ENCODE measurements at places on chromosomes 6 and 20.

DNA sequence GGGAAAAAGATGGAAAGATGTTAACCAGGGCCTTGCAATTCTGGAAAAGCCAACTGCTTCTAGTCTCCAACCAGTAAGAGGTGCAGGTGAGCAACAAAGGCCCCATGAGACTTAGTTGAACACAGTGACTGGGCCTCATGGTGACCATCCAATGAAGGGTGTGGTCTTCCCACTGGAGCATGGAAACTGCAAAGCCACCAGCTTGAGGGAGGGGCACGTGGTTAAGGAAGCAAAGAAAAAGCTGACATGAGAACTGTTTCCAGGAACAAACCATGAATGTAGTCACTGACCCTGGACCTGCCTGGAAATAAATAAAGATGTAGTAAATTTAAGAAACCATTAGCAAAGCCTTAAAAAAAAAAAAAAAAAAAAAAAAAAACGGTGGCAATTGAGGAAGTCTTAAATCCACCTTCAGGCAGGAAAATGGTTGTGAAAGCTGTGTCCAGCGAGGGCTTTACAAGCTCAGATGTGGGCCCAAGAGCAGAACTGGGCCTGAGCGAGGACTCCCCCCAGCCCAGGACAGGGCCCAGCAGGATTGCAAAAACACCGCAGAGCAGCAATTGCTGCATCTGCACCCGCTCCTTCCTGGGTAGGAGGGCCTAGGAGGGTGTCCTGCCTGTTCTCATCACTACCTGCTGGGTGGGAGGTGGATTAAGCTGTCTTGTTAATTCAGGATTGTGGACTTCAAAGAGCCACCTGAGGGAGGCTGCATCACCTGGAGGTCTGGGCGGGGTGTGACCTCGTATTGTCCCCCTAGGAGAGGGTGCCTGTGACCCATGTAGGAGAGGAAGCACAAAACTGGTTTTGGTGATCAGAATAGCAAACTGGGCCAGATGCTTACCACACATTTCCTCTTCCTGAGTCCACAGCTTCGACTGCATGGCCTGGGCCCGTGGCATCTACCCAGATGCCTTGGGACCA lies 10.3 kb downstream of the GFRA4 start:
- no peak for DNase-seq

- peak; percentile 30 for DNase-seq
Observed at GRCh38 chr6:16759181-16759645, 2.0 kb downstream of the ATXN1 start.

DNA sequence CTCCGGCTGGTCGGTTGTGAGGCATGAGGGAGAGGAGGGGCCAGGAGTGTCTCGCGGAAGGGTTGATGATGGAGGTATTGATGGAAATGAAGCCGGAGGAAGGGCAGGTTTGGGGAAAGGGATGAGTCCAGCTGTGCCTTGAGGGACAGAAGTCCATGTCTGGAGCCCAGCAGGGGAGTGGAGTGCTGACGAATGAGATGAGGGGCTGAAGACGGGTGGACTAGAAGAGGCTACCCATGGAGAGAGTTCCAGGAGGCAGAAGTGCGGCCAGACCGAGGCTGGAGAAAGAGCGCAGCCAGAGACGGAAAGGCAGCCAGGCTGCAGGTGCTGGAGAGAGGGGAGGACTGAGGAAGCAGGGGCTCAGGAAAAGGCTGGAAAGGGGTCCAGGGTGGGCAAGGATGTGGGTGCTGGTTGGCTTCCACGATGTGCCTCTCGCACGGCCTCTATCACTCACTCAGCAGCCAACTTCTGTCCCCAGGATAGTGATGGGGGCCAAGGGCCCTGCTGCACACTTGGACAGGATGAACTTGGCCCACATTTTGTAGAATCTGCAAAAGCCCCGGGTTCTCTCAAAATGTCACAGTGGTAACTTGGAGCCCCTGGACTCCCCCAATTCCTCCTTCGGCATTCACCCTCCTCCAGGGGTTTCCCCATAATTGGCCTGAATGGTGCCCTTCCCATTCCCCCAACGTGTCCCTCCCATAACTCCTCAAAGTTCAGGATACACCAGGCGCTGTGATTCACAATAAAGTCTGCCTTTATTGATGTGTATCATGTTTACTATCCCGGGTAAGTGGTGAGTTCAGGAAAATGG lies 627 bp upstream of the EIF6 start:
- no peak for DNase-seq

DNA sequence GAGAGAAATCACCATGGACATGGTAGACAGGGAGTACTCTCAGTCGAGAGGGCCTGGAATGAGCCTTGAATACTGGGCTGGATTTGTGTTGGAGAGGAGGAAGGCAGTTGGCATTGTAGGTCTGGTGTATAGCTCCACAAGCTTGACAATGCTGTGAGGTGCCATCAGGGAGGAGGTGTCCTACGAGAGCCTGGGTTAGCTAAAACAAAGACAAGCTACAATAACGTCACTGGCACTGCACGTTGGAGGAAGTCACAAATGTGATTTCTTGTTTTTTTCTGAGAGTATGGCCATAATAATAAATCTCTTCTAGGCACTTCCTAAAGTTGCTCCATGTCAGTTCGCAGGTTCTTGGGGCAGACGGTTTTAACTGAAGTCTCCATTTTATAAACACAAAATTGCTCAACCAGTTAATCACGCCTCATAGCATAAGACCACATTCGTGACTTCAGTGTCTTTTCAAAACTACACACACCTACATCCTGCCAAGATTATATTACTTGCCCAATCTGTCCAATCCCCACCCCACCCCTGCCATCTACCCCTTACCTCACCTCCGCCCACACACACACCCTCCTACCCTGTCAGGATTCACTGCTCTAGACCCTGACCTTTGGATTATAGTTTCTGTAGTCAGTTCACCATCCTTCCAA lies 4.4 kb upstream of the HLA-DMB start:
- peak; percentile 19 for DNase-seq

DNA sequence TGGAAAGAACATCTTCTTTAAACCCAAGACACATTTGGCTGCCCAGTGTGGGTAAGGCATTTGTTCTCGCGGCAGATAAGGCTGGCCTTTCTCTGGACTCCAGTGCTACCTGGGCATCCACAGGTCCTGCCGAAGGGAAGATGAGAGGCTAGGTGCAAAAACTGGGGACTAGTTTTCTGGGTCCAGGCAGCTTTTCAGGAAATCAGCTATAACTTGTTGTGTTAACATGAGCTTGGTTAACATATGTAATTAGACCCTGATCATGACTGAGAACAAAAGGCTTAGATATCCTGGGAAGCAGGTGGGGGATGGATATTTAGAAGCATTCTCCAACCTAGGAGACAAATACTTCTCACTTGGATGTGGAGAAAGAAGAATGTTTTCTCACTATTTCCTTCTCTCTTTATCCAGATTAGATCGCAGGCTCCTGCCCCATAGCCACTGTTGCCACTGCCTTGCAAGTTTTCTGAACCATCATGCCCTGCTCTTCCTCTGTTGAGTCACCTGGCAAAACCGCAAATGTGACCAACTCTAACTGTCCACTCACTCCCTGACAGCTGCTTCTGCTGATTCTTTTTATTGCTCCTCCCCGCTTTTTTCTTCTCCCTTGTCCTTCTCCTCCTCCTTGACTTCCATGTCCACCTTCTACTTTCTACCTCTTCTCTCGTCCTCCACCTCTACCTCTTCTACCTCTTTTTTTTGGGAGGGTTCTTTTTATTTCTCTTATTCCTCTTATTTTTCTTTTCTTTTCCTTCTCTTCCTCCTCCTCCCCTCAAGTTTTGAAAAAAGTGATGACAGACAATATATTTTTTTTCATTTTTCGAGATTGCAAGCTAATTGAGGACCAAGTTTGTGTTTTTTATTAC lies 258.1 kb downstream of the UTRN start:
- peak; percentile 69 for DNase-seq
